ENCODE measurements at places on chromosomes 5 and 9.

DNA sequence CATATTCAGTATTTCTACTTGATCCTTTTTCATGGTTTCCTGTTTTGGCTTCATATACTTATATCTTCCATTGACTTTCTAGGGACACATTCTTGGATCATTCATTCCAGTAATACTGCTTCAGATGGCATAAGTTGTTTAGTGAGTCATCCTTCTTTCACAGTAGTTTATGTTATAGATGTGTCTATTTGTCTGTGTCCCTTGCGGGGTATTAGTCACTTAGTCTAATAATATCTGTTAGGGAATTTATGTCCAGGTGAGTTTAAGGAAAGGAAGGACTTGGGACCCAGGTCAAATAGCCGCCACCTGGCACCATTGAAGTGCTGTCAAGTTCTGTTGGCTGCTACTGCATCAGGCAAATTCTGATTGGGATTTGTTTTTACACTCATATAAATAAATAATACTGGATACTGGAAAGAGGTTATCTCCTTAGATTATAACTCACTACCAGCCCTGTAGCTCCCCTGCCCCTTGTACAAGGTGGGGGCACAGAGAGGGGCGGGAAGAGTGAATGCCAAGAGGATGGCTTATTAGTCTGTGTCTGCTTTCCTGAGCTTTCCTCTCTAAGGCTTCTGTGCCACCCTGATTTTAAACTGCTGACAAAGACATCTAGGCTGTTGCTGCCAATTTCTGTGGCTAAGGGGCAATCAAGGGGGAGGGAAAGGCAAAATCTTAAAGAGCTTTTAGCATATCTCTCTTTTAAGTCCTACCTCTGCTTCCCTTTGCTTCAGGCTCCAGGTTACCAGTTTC, 64.9 kb downstream of the CDC42SE2 start:
- DNase-seq, result no peak

DNA sequence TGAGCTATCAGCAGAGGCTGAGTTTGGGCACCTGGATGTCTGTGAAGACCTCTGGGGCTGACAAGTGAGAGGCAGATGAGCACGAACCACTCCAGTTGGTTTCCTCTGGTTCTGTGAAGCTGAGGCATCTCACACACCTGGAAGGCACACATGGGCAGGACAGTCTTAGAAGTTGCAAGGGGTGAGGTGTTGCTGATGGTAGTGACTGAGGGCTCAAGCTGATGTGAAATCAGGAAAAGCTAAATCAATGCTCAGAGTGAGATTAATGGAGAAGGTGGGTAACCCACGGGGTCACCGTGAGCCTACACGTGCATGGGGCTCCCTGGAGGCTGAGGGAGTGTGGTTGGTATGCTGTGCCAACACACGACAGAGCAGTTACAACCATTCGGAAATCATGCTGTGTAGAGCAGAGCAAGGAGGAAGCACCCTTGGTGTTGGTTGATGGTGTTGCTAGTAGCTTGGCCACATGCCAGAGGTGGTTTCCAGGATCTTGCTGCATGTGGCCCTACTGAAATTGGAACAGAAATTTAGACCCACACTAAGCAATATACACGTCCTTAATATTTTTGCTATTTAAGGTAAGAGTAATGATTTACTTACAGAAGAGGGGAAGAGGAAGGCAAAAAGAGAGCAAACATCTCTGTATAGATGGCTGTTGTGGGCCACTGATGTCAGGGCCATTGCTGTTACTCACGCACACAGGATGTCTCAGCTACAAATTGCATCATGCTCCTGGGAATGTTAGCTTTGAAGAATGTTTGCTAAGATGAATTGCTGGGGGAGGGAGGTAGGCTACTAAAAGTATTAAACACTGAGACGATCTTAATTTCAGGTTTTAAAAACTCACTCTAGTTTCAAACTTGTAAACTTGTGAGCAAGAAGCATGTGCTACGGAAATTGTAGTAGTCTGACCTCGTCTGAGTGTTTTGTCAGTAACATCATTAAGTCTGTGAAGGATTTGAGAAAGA, 170.5 kb downstream of the ARHGEF28 start:
- DNase-seq, result no peak

DNA sequence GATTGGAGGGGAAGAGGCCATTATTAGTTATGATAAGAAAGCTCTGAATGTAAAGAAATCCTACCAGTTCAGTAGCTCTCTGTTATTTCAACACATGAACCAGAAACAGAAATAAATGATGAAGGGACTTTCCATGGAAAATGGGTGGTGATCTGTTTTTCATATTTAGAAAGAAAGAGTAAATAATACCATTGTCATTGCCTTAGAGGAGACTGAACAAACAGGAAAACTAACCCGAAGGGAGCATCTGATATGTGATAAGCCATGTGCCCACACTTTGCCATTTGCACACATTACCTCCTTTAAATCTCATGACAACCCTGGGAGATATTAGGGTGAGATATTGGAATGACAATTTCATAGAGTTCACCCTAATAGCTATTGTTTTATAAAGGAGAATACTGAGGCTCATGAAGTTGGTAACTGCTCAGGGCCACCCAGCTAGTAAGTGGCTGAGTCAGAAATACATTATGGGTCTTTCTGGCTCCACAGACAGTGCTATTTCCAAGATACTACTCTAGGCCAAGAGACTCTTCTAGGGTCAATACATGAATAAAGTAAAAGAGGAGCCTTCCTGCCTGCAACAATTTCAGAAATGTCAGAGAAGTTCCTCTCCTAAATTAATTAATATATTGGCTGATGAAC, 111.0 kb upstream of the SLIT3 start:
- DNase-seq, result no peak

DNA sequence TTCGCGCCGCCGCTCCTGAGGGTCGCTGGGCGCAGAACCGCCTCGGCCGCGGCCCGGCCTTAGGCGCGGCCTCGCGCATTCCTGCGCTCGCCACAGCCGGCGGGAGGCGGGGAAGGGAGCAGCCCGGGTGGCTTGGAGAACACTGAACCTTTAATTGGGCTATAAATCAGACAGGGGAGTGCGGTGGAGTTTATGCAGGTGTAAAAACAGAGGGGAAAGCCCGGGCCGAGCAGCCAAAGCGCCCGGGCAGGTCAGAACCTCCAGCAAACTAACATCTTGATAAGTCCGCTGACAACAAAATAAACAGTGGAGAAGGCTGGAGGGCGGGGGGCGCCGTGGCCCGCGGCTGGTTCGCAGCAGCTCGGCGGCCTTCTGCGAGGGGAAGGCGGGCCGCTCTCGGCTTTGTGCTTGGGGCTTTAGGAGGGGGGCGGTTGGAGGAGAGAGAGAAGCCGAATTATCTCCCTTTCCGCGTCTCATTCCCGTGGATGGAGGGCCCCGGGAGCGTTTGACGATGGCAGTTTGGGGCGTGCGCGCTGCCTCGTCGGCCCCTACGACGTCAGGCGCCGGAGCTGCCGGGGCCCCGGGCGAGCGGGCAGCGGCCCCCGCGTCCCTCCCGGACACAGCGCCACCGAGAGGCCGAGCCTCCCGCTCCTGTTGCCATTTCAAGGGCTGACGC, 11.3 kb downstream of the FOXD1 start:
- peak; percentile 69 for DNase-seq

- DNase-seq, result no peak
Measured at GRCh38 chr5:132775476-132775961, 1.5 kb downstream of the SEPTIN8 start.

DNA sequence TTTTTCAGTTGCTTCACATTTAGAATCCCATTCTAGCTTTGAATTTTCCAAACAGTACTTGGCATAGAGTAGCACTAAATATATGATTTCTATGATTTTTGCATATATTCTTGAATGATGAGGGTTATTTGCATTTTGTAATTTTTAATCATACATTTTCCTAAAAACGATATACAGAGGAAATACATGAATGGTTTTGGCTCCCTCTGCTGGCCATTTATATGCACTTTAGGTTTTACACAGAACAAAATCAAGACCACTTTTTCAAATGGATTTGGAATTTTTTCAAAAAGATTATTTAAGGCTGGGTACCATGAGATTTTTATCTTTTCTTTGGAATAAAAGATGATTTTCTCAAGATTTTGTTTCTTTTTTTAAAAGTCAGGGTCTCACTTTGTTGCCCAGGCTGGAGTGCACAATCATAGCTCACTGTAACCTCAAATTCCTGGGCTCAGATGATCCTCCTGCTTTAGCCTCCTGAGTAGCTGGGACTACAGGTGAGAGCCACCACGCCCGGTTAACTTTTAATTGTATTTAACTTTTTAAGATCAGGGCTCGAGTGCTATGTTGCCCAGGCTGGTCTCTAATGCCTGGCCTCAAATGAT, 16.7 kb upstream of the COMMD10 start:
- no peak for DNase-seq

DNA sequence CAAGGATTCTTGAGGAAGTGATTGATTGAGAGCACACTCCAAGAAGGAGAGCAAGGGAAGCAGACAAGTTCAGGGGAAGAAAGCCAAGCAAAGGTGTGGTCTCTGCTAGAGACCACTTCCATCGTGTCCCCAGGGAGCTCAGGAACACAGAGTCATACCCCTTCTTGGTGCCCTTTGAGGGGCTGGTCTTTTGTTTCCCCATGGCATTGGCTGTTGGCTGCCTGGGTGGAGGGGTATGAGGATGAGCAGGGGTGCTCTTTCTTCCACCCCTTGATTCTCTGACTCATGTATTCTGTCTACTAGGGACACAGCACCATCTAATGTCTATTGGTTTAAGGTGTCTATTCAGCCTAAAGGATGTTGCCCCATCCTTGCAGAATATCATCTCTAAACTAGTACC, 11.5 kb upstream of the SPOCK1 start:
- DNase-seq, result no peak

DNA sequence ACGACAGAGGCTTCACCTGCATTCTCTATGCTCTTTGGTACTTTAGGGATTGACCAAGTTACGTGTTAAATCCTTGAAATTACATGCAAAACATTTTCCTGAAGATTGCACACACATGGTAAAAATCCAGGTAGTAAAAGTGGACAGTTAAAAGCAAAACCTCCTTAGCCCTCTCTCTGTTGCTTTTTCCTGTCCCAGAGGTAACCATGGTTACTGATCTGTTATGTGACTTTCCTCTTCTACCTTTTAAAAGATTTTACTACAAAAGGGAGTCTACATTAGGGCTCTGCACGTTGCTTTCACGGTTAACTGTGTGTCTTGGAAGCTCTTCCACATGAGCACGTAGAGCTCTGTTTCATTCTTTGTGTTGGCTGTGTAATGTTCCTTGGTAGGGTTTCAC, 97.0 kb downstream of the PPARGC1B start:
- no peak for DNase-seq

GRCh38 chr5:31047007-31047406, 146.5 kb upstream of the CDH6 start:
- DNase-seq, result no peak

GRCh38 chr9:123058834-123059233, 25.4 kb downstream of the GPR21 start:
- DNase-seq, result no peak

- no peak for DNase-seq
Measured at GRCh38 chr5:107067395-107067794, 603.3 kb downstream of the EFNA5 start.

DNA sequence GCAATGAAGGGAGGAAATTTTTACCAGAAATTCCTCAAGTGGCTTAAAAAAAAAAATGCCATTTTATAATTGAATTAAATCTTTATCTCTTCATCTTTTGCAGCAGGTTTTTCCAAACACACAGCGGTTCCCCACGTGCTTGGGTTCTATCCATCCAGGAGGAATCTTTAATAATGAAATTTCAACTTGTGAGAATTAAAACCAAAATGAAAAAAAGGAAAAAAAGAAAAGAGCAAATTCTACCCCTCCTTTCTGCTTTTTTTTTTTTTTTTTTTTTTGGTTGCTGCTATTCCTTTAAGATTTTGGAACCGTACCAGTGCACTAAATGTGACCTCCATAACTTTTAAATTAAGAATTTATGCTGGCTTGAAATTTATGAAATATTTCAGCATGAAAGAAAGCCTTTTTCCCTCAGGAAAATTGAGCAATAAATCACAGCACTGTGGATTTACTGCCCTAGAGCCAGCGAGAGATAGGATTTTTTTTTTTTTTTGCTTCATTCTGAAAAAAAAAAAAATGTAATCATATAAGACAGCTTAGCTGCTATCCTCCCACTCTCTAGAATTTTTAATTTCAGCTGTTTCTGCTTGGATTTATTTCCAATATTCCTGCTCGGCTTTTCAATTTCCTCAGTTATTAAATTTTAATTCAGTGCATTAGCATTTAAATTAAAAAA, 88.5 kb downstream of the ZNF618 start:
- DNase-seq, result no peak

DNA sequence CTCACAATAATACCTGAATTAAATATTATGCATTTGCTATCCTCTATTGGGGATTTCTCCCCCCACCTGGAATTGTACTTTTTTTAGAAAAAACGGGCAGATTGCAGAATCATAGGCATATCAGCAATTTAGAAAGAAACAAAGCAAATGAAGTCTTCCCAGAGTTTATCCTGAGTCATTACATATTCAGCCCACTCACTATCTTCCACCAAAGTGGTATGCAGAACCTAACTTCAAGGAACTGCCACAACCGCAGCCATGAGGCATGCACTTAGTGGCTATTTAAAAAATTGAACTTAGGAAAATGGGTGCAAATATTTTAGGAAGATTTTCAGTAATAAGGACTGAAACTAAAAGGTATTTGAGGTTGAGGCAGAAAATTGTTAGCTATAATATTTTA, 48.6 kb downstream of the UBAP1 start:
- DNase-seq, result no peak

DNA sequence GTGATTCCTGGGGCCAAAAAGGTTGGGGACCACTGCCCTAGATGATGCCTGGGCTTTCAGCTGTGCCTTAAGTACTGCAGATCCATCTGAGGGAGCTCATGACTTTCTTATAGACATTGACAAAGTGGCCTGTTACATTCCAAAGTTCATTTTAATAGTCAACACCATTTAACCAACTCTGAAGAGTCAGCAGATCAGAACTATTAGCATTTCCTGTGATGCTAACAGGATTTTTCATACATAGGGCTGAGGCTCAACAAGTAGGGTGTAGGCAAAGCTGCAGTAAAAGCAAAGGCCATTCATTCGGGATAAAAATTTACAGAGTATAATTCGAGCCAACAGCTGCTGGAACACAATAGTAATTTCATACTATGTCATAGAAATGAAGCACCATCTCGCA, 105.4 kb downstream of the LPAR1 start:
- DNase-seq, result no peak

GRCh38 chr9:14238518-14238917, 75.4 kb downstream of the NFIB start:
- no peak for DNase-seq

GRCh38 chr5:127042593-127042992, 12.2 kb upstream of the MARCHF3 start:
- DNase-seq, result no peak

Data from right forelimb (tissue), 1 donor.